T-helper 2 cell (primary cell): ENCODE measurements at places on chromosomes 12 and 14.

GRCh38 chr14:73236157-73236556 lies 1.1 kb upstream of the PAPLN start:
- no peak for DNase-seq

GRCh38 chr14:96247031-96247430 lies 9.0 kb upstream of the BDKRB1 start:
- no peak for DNase-seq

GRCh38 chr14:93320489-93320888 lies 12.3 kb downstream of the BTBD7 start:
- no peak for DNase-seq

- DNase-seq, result peak; percentile 47
Observed at GRCh38 chr14:88013750-88014349, 8.9 kb downstream of the GPR65 start.

- no peak for DNase-seq
Observed at GRCh38 chr14:28142400-28143015, 624.1 kb upstream of the FOXG1 start.
